GM04504 (cell line): ENCODE measurements at places on chromosomes 3 and 15.

DNA sequence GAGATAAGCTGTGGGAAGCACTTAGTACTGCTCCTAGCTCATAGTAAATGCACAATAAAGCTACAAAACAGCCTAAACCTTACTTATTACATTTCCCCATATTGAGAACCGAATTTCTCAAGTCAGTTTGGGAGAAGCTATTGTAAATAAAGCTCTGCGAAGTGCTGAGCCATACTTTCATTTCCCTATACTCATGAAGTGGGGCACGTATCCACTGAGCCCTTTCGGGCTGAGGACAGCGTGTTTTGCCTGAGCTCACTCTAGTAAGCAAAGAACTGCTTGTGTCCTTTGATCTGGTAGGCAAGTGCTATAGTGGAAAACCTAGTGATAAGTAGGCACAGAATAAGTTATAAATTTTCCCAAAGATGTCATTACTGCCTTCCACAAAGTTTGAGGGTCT, 165.0 kb downstream of the RSL24D1 start:
- DNase-seq: no peak

GRCh38 chr3:152307829-152308474, 39.2 kb downstream of the MBNL1 start:
- DNase-seq: no peak

DNA sequence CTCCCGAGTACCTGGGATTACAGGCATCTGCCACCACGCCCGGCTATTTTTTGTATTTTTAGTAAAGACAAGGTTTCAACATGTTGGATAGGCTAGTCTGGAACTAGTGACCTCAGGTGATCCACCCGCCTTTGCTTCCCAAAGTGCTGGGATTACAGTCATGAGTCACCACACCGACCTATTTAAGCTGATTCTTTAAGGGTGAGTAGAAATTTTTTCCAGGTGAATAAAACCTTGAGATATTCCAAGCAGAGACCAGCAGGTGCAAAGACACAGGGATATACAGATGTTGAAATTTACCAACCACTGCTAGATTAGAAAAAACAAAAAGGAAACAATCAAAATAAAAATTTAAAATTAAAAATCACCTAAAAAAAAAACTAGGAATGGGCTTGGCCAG, 74.4 kb upstream of the CHRNB4 start:
- no peak for DNase-seq

DNA sequence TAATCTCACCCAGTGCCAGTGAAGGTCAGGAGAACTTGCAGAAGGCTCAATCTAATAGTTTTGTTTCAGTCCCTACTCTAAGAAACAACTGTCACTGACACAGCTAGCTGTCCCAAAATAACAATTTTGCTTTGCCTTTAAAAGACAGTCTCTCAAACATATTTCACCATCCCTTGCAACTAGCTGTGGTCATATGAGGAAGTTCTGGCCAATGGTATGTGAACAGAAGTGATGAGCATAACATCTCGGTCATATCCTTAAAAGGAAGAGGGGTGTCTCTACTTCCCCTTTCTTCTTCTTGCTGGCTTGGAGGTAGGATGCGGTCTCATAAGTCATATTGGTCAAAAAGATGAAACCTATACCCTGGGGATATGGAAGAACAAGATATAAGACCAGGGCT, 198.1 kb downstream of the NEK10 start:
- DNase-seq: no peak

GRCh38 chr15:76118767-76119166, 59.0 kb downstream of the TMEM266 start:
- DNase-seq: no peak

DNA sequence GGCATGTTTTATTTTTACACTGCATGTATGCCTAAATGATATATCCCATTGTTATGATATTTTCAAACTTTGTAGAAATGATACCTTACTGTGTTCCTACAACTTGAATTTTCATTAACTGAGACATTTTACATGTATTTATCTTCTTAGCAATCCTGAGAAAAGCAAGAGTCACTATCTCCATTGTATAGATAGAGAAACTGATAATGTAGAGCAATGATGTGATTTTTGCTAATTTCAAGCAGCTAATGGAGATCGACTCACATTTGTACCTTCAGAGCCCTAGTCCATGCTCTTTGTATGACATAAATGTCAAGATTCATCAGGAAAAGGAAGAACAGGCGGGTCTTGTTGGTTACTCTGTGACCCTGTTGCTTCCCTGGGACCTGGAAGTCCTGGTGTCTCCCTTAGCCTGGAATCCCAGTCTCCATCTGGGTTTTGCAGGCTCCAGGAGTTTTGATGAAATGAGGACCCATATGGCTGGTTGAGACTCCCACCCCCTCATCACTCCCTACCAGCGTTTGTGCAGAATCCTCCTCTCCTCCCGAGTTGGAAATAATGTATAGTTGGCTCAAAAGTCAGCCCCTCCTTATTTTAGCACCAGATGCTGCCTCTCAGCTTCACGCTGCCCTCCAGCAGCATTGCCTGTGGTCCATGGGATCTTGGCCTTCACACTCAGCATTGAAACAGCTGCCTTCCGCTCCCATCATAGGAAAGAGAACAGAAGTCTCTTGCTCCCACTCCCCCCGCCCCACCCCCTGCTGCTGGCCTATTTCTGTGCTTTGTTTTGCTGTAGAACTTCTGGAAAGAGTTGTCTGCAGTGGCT, 67.1 kb downstream of the APBA2 start:
- DNase-seq: no peak

GRCh38 chr15:78049691-78050440, 27.6 kb downstream of the TBC1D2B start:
- peak; percentile 88 for DNase-seq

DNA sequence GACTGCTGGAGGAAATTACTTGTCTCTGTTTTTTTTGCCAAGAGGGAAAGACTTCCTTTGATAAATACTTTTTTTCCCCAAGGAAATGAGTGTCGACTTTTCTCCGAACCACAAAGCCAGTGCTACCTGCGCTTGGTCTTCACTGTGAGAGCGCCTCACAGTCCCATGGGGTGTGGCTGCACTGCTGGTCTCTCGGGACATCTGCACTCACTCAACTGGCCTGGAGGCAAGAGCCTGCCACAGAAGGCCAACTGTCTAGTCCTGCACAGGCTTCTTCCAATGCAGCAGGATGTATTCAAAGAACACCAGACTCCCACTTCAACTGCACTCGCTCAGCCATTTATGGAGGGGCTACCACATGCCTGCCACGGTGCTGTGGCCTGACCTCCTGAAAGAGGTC, 40.6 kb upstream of the CGNL1 start:
- no peak for DNase-seq

- no peak for DNase-seq
Observed at GRCh38 chr3:178787960-178788359, 251.7 kb downstream of the KCNMB2 start.

GRCh38 chr15:79396850-79397249, 35.3 kb upstream of the MINAR1 start:
- no peak for DNase-seq

DNA sequence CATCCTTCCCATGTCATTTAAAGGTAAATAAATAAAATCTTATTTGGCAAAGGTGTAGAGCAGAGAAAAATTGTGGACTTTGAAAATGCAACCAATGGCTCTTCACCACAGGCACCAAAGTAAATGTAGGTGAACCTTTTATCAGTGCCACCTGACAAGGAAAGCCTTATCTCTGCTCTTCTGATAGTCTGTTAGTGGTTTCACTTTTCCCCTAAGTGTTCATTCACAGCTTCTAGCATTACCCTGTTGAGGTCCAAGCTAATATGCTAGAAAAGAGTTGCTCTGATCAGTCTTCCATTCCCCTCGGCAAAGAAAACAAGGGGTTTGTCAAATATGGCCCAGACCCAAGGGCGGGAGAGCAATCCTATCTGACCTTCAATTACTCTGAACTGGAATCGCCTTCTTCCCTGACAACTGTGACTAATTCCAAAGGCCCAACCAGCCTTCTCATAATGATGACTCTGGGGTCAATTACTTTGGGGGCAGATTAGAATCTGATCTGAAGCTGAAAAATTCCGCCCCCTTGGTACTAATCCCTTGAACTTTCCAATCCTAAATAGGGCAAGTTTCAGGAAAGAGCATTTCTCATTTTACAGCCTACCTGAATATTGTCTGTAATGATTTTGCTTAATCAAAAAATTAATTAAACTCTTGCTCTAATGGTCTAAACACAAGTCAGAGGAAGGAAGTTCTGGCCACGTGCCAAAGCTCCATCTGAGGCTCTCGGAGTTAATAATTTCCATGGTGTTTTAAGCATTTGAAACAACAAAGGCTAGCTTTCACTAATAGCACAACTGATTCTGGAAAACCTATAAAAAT, 52.4 kb downstream of the SETMAR start:
- DNase-seq: no peak

DNA sequence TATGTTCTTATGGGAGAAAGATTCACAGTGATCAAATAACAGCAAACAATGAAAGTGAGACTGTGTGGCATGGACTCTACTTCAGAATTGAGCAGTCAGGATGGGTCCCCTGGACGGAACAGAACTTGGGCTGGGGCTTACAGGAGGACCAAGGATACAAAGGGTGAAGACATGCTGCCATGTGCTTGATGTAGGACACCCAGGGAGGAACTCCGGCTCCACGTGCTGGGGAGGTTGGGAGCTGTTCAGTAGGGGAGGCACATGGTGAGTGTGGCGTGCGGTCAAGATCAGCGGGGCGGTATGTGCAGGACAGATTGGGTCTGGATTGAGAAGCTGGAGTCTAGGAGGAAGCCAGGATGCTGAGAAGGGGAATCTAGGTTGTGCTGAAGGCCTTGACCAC, 32.6 kb downstream of the PPCDC start:
- DNase-seq: no peak

- no peak for DNase-seq
Observed at GRCh38 chr3:124347418-124347817, 355.5 kb upstream of the ROPN1 start.

DNA sequence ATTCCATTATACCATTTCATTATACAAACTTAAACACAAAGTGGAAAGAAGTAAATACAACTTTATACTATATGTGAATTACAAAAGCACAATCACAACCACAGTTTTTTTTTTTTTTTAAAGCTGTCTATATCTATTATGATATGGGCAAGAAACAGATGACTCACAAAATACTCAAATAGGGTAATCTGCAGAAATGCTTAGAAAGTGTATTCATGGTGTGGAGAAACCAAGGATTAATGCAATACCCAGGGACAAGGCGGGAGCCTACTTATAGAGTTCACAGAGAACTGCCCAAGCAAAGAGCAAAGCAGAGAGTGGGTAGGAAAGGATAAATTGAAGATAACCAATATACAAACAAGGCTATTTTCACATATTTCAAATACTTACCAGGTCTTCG, 332.0 kb downstream of the FHIT start:
- no peak for DNase-seq

- DNase-seq: no peak
Observed at GRCh38 chr3:51751287-51751686, 27.8 kb downstream of the IQCF6 start.

GRCh38 chr15:26983822-26984221, 12.8 kb downstream of the GABRG3 start:
- DNase-seq: no peak

- no peak for DNase-seq
Observed at GRCh38 chr3:16182183-16182582, 7.7 kb downstream of the GALNT15 start.

DNA sequence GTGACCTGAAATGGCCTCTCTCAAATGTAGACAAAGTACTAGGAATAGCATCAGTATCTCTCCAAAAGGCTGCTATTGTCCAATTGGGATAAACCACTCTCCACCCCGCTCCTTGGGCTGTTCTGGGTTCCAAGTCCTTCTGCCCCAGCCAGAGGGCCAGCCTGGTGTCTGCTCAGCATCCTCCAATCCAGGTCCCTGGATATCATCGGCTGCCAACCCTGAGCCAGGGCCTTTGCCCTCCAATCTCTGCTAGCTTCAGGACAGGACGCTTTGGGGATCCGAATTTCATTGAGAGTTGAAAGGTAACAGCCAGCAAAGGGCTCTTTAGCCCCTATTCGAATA, 119.3 kb upstream of the ADPGK start:
- no peak for DNase-seq
